ENCODE measurements at places on chromosomes 2 and 18. TPM values are rescaled to one million over a fixed set of nuclear protein-coding genes. Genes with fewer than 3 reads are reported as not detected.

The C2orf72 gene
- 7.5 TPM for total RNA-seq

The PLEKHB2 gene
- total RNA-seq, result 72.8 TPM

The POTEC gene
- not detected for total RNA-seq

The GAL3ST2 gene
- total RNA-seq, result 0.22 TPM

The COL5A2 gene
- total RNA-seq, result 69.7 TPM

The IAH1 gene
- 105 TPM for total RNA-seq

The DSEL gene
- total RNA-seq, result 0.41 TPM

The MEP1B gene
- total RNA-seq, result 0.04 TPM

The TCF23 gene
- total RNA-seq, result not detected

The DES gene
- 0.27 TPM for total RNA-seq

The ANKRD53 gene
- 0.09 TPM for total RNA-seq

The SLC11A1 gene
- total RNA-seq, result 0.21 TPM

The GBX2 gene
- 2.3 TPM for total RNA-seq

The AP1S3 gene
- 27.8 TPM for total RNA-seq

The DSG1 gene
- not detected for total RNA-seq

The HAAO gene
- not detected for total RNA-seq

The CDK15 gene
- not detected for total RNA-seq

The ASB1 gene
- 55.3 TPM for total RNA-seq

The ZBTB7C gene
- total RNA-seq, result 0.27 TPM

The DNAJB2 gene
- 32.4 TPM for total RNA-seq

The TSGA10 gene
- 2.7 TPM for total RNA-seq

The CCL20 gene
- total RNA-seq, result 6.9 TPM

The HOXD11 gene
- 6.5 TPM for total RNA-seq

The ELMOD3 gene
- total RNA-seq, result 9.7 TPM

The FAM210A gene
- total RNA-seq, result 24.1 TPM

The PER2 gene
- 6.5 TPM for total RNA-seq

The KRTCAP3 gene
- 0.72 TPM for total RNA-seq

The PSMD1 gene
- total RNA-seq, result 114 TPM

The CFAP65 gene
- 0.17 TPM for total RNA-seq

The FEV gene
- total RNA-seq, result not detected

The AGXT gene
- not detected for total RNA-seq

The PCARE gene
- not detected for total RNA-seq

The AQP12B gene
- total RNA-seq, result not detected
